ENCODE measurements at places on chromosomes 13 and 19.

DNA sequence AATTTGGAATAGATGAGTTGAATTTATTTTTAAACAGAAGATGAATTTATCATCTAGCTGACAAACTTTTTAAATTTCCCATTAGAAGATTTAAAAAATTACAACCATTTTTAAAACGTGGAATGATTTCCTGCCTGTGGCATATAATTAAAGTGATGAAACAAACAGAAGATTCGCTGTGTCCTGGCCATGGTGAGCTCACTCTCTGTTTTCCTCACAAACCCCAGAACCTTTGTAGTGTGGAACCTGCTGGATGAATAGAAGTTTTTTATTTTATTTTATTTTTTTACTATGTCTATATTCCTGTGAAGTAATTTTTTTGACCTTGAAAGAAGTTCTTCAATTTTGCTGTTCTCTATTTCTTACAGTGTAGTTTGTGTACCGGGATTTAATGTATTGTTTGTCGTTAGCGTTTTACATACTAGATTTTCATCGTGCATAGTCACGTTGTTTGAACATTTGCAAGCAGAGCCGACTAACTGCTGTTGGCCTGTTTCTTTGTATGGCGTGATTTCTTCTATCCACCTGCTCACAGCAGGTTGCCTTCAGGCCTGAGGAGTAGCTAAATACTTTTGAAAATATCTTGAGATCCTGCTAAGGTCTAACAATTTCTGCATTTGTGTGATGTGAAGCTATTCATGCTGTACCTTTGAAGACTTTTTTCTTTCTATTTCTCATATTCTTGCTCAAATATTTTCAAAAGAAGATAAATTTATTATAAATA, 149.2 kb downstream of the GGACT start:
- DNase-seq: no peak

DNA sequence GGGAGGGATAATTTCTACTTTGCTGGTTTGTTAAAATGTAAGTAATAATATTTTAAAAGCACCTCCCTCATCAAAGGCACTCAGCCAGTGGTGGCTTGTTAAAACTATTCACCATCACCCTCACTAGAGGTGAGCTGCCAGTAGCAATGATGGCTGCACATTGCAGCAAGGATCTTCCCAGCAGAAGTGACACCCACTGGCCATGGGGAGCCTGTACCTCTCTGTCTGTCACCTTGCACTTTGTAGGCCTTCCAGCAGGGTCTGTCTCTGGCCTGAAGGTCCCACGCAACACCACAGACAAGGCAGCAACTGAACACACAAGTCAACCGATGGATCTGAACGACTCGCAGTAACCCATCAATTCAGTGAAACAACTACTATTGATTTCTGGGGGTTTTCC, 47.3 kb upstream of the C13orf42 start:
- no peak for DNase-seq

GRCh38 chr13:55199134-55199533, 1941.6 kb upstream of the PRR20A start:
- no peak for DNase-seq

DNA sequence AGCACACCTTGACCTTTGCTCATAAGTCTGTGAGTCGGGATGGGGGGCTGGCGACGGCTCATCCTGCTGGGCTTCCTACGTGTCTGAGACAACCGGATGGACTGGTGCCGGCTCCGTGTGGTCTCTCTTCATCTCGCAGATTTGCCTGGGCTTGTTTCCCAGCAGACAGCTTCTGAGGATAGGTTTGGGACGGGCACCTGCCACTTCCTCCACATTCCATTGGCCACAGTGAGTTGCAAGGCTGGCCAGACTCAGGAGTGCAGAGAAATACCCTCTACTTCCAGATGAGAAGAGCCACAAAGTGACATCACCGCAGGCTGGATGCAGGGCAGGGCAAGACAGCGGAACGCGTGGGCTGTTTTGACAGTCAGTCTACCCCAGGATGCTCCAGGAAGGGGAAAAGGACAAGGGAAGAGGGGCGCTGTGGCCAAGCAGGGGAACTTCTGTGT, 48.1 kb downstream of the IRS2 start:
- DNase-seq: no peak

GRCh38 chr13:25890671-25891212, 161.1 kb downstream of the SHISA2 start:
- no peak for DNase-seq

GRCh38 chr13:43698758-43699157, 88.0 kb downstream of the ENOX1 start:
- peak; percentile 33 for DNase-seq

DNA sequence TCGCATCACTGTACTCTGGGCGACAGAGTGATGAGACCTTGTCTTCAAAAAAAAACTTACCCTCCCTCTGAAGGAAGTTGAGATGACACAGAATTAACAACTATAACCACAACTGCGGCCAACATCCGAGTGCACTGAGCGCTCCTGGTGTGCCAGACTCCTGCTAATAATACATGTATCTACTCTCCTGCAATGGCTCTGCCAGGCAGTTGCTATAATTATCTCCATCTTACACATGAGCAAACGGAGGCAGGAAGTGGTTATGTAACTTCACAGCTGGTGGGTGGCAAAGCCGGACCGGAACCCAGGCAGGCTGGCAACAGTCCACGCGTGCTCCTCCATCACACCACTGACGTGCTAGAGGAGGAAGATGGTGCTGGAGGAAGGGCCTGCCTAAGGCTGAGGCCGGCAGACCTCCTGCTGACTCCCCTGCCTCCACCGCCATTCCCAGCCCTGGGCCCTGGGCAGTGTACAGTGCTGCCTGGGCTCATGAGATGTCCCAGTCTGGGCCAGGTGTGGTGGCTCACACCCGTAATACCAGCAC, 12.6 kb downstream of the XRCC1 start:
- DNase-seq: peak; percentile 66

GRCh38 chr13:73702419-73703071, 431.7 kb downstream of the KLF12 start:
- DNase-seq: no peak

DNA sequence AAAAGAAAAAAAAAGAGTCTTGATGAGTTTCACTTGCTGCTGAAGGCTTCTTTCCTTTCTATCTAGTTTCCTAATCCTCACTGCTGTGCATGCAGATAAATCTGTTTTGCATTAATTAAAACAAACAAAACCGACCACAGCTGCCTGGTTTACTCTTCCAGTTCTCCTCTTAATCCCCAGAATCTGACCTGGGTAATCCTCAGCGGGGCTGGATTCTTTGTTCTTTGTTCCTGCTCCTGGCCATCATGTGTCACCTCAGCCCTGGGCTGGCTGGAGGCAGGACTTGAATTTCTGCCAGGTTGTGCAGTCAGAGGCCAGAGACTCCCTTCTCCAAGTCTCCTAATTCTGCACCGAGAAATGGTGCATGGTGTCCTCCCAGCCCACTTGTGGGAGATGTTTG, 52.2 kb upstream of the CYP4F8 start:
- DNase-seq: no peak

- no peak for DNase-seq
These were observed 376.1 kb downstream of the DLEU7 start for GRCh38 chr13:50467156-50468110.

DNA sequence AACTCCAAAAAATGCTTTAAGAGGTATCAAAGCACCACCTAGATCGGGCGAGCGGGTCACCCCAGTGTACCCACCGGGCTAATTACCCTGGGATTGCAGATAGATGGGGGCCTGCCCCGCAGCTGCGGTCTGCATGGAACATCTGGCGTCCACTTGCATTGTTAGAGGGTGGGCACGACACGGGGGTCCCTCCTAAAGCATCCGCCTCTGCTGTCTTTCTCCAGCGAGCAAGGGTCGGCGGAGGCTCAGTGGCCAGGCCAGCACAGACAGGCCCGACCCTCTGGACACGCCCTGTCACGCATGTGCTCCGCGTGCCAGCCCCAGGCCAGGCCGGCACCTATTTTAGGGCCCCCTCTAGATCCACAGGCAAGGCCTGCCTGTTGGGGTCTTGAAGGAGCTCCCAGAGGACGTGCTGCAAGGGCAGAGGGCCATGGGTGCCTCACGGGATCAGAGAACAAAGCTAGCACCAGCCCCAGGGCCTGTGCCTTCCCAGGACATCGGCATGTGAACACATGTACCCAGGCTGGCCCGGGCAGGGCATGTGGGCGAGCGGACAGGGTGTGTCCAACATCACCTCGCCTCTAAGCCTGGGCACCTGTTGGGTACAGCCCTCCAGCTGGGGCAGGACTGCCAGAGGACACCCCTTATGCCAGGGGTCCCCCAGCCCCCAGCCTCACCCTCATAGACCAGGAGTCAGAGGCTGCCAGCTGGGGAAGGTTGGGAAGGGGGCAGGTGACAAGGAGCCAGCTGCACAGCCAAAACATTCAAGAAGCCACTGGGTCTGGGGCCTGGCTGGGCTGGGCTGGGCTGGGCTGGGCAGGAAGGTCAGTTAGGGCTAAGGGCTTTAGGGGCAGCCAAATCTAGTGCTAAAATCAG, 35.6 kb upstream of the NANOS3 start:
- DNase-seq: no peak

GRCh38 chr13:43293008-43293407, 269.6 kb downstream of the DNAJC15 start:
- no peak for DNase-seq

DNA sequence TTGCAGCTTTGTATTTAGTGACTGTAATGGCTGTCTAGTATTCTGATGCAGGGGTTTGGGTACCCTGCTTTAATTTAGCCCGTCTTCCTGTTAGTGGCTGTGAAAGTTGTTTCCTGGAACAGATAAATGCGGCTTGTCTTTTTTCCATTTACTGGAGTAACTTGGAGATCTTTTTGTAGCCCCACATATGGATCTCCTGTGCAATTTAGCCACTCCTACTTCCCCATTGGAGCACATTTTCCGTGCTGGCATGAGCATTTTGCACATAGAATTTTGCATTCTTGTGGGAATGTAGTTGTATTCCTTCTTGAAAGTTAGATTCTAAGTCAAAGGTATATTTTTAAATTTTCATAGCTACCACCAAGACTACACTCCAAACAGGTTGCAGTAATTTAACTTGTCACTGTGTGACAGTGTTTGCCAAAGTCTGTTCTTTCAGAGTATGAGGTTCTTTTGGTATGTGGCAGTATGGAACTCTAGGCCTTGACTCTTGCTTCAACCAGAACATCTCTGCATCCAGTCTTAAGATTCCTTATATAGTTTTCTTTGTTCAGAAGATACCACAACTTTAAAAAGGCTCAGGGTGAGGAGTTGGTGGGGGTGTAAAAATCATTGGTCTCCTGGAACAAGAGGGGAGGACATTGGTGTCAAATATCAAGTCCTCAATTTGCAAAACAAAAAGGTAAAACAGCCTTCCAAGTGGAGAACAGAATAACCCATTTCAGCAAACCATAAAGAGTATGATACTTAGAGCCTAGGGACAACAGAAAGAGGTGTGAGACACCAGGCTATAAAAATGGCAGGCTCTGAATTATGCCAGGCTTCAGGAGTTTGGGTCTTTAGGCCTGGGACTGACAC, 21.1 kb upstream of the CCDC97 start:
- no peak for DNase-seq

DNA sequence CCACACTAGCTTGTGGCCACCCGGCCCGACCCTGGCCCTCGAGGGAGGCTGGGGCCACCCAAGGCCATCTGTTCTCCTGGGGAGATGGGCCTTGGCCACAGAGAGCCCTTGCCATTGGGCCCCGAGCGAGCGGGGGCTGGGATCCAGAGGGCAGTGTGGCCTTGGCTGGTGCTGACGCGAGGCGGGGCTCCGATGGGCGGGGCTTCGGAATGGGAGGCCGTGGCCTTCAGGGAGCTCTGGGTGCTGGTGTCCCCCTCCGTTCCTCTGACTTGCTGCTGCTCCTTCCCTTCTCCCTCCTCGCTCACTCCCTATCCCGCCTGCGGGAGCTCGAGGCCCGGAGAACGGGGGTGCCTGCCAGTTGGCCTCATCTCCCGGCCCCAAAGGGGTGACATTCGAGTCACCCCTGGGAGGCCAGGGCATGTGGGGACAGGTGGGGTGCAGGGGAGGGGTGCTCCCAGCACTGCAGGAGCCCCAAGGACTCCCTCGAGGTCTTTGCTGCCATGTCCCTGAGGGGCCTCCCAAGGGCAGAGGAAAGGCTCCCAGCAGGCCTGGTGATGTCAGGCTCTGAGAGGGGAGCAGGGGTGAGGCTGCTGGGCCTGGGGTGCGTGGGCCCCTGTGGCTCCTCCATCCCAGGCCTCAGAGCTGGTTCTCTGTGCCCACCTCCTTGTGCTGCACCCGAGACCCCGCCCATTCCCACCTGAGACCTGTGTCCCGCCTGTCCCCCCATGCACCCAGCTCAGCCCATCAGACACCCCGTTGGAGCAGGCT, 4.2 kb downstream of the NCLN start:
- no peak for DNase-seq

DNA sequence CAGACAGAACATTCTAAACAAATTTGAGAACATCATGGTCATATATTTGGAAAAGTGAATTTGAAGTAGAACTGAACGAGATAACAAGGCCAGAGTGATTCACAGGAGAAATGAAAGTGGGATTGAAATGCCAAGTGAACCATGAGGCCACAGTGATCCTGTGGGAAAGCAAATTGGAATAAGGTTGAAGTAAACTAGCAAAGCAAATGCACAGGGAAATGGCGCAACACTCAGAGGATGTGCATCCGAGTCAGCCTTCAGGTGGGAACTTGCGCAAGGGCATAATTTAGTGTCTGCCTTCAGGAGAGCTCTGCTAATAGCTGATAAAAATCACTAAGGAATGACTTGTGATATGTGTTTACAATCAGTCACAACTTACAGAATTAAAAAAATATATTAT, 696.6 kb downstream of the LIG4 start:
- no peak for DNase-seq

DNA sequence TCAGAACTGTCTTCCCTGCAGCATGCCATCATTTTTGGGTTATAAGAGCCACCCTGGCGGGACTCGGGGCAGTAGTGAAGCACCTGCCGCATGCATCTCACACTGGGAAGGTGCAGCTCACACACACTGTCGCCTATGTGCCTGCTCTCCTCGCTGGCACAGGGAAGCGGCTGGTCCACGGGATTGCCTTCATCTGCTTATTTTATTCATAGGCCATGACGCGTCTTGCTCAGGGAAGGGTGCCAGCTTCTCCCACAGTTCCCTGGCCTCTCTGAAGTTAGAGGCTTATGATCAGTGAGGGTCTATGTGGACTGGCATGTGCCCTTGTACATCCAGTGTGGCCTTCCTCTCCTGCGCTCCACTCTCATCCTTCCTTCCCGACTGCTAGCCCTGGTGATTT, 150.0 kb downstream of the KLF12 start:
- DNase-seq: no peak

GRCh38 chr19:43564800-43565199, 10.5 kb downstream of the XRCC1 start:
- no peak for DNase-seq

- DNase-seq: no peak
These were observed 13.9 kb downstream of the TFDP1 start for GRCh38 chr13:113598481-113598880.

DNA sequence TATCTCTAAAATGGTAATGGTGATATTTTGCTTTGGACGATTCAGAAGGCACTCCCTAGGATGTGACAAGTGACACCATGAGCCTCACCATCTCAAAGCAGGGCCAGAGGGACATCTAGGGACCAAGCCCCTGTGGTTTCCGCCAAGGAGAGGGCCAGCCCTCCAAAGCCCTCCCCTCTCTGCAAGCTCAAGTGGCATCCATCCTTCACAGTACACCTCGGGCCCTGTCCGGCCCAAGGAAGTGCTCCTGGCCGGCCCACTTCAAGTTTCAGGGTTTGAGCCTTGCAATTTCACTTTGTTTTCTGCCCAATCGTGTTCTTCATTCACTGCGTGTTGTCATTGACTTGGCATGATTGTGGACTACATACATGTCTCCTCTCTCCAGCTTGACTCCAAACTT, 82.5 kb downstream of the TSHZ3 start:
- DNase-seq: no peak
